ENCODE measurements at places on chromosomes 12 and 14. TPM values are rescaled to one million over a fixed set of nuclear protein-coding genes. Genes with fewer than 3 reads are reported as not detected.

GRCh38 chr12:109191621-109192250 lies 75.3 kb downstream of the ACACB start:
- H3K36me3 ChIP-seq: peaks cover 14% of the 10 kb centered on the region
- no peak for DNase-seq
- no peaks in the 10 kb centered on the region for H3K27me3 ChIP-seq
- H3K4me1 ChIP-seq: no peaks in the 10 kb centered on the region
- H3K27ac ChIP-seq: no peak overlapping the region
- no peak overlapping the region for H3K4me3 ChIP-seq

GRCh38 chr14:99732436-99733210 lies 48.5 kb downstream of the CYP46A1 start:
- no peaks in the 10 kb centered on the region for H3K4me1 ChIP-seq
- DNase-seq: no peak
- no peak overlapping the region for H3K4me3 ChIP-seq
- no peaks in the 10 kb centered on the region for H3K27me3 ChIP-seq
- no peak overlapping the region for H3K27ac ChIP-seq

DNA sequence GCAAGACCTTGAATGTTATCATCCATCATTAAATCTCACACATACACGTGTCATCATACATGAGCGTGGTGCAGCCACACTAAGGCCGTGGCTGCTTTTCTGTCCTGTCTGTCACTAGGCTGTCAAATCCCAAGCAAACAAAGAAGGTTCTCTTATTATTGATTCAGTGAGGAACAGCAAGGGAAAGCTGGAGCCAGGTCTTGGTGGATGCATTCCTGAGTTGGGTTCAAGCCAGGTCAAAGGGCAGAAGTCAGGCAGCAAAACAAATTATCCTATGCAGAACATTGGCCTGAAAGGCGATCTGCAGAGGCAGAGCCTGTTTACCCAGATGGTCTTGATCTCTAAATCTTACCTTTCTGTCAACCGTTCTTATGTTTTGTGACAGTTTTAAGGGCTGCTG lies 252.3 kb downstream of the NEDD1 start:
- no peaks in the 10 kb centered on the region for H3K36me3 ChIP-seq
- no peak for DNase-seq
- H3K4me3 ChIP-seq: no peak overlapping the region
- no peak overlapping the region for H3K27ac ChIP-seq

GRCh38 chr12:53378222-53378621 lies 1.8 kb upstream of the SP1 start:
- no peak for DNase-seq
- H3K27ac ChIP-seq: peak overlapping the region; percentile 70
- peaks cover 36% of the 10 kb centered on the region for H3K4me1 ChIP-seq
- no peaks in the 10 kb centered on the region for H3K27me3 ChIP-seq
- peak overlapping the region; percentile 71 for H3K4me3 ChIP-seq

DNA sequence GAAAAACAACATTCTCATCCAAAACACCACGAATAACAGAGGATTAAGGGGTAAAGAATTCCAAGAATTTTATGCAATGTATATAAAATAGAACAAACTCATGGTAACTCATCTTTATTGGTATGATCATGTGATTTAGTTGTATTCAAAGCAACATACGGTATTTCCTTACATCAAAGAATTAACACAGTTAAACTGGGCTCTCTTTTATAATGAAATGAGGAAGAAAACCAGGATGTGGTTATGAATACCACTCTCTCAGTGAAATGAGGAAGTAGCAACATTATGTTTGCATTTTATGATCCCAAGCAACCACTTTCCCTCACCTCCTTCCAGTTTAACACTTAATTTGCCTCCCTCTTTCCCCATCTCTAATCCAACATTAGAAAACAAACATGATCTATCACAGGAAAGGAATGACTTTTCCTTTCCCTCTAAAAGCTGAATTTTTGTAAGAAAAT lies 22.9 kb downstream of the SPTLC2 start:
- no peaks in the 10 kb centered on the region for H3K27me3 ChIP-seq
- peak overlapping the region; percentile 94 for H3K27ac ChIP-seq
- peaks cover 35% of the 10 kb centered on the region for H3K36me3 ChIP-seq

DNA sequence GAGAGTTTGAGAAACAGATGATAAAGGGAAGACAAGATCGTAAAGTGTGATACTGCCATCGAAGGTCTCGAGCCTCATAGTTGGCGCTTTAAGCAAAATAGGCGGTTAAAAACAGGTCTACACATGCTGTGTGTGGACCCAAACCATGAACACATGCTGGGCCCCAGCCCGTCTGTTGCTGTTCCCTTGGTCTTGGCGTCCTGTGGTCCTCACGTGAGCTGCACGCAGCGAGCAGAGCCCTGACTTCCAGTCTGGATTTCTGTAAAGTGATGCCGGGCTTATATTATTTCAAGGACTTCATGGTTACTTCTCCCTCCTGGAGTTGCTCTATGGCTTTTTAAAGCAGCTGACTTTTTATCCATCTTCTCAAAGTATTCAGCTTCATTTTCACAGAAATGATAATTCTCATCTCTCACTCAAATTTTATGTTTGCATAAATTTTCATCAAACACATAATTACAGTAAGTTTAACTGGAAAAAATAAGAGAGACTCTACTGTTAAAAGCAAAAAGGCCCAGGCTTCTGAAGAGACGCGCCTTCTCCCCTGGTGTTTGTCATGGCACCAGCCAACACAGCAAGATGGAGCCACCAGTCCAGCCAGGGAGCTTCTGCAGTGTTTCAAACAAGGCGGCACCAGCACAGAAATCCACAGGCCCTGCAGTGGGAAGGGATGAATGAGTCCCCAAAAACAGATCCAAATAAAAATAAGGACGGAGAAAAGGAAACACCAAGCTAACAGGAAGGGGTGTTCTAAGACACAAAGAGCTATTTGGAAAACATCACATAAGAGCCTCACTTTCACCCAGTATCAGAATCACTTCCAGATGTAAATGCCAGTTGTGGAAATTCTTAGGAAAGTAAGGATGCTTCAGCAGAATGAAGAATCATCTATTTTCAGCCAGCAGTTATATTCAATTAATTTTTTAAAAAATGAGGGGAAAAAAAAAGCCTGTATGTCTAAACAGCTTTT lies 24.9 kb downstream of the SFSWAP start:
- H3K27ac ChIP-seq: no peak overlapping the region
- H3K27me3 ChIP-seq: no peaks in the 10 kb centered on the region
- H3K4me3 ChIP-seq: no peak overlapping the region

DNA sequence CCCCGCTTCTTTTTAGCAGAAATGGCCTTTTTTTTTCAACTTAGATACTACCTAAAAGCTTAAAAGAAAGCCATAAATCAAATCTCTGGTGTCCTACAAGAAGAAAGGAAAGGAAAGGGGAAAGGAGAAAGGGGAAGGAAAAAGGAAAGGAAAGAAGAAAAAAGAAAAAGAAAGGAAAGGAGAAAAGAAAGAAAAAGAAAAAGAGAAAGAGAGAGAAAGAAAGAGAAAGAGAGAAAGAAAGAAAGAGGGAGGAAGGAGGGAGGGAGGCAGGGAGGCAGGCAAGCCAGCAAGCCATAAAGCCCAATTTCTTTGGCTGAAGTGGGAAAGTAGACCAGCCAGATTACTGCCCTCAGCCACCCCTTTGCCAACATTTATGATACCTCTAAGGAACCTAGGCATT lies 32.5 kb upstream of the SLC6A13 start:
- H3K27ac ChIP-seq: no peak overlapping the region
- no peak for DNase-seq
- H3K4me1 ChIP-seq: no peaks in the 10 kb centered on the region
- no peak overlapping the region for H3K4me3 ChIP-seq
- peaks cover 58% of the 10 kb centered on the region for H3K36me3 ChIP-seq

DNA sequence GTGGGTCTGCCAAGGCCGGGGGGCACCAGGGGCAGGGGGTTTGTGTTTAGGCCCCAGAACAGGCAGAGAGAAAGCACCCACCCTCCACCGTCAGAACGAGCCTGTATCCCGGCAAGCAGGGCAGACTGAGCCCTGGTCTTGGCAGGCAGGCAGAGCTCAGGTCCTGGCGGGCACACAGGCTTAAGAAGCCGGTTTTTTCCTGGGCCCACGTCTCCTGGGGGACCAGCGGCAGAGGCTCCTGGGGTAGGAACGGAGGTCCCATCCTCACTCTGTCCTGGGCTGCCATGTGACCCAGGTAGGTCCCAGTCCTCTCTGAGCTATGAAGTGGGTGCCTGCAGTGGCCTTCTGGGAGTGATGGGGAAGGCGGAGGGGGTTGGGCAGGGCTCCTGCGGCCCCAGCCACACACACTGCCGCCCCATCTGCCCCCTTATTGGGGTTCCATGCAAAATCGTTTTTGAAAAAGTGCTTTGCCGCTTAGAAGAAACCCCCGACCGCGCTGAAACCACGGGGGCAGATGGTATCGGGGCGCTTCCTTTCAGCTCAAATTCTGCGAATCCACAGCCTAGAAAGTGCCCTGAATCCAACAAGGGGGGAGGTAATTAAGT lies 24.2 kb downstream of the SH2B3 start:
- no peaks in the 10 kb centered on the region for H3K27me3 ChIP-seq
- peak overlapping the region; percentile 31 for H3K27ac ChIP-seq
- H3K4me1 ChIP-seq: peaks cover 44% of the 10 kb centered on the region
- no peak overlapping the region for H3K4me3 ChIP-seq

DNA sequence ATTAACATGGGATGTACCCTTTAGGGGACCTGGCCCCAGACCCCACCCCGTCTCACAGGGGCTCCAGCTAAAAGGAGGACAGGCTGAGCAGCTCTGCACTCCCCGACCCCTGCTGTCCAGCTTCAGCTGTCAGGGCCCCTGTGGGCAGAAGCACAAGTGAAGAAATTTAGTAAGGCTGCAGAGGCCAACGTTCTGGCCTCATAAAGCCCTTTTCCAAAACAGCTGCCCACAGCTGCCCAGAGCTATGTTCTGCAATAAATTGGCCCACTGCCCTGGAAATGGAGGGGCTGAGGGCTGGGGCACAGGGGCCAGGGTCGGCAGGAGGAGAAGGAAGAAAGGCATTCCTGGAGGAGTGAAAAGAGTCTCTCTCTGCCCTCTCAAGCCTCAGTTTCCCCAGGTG lies 357.1 kb downstream of the BCL11B start:
- H3K4me3 ChIP-seq: no peak overlapping the region
- no peak for DNase-seq
- H3K4me1 ChIP-seq: no peaks in the 10 kb centered on the region
- no peaks in the 10 kb centered on the region for H3K36me3 ChIP-seq
- H3K27ac ChIP-seq: no peak overlapping the region

GRCh38 chr14:30287579-30288445 lies 271.1 kb upstream of the G2E3 start:
- no peaks in the 10 kb centered on the region for H3K4me1 ChIP-seq
- DNase-seq: no peak
- no peaks in the 10 kb centered on the region for H3K27me3 ChIP-seq
- H3K36me3 ChIP-seq: no peaks in the 10 kb centered on the region
- H3K4me3 ChIP-seq: no peak overlapping the region

DNA sequence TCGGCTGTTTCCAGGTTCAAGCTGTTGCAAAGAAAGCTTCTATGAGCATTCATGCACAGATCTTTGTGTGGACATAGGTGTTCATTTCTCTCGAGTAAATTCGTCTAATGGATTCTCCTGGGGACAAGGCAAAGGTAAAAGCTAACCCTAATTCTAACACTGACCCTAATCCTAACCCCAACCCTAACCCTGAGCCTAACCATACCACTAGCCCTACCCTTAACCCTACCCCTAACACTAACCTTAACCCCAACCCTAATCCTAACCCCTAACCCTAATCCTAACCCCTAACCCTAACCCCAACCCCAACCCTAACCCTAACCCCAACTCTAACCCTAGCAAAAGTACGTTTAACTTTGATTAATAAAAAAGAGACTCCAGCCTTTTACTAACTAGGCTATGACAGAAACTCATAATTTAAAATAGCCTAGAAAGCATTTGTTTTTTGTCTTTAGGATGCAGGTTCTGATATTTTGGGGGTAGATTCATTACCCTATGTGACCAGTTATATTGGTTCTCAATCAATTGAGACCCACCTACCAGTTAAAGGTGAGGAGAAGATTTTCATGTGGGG lies 27.6 kb upstream of the RFLNA start:
- no peaks in the 10 kb centered on the region for H3K36me3 ChIP-seq
- no peak for DNase-seq
- H3K27ac ChIP-seq: no peak overlapping the region
- no peaks in the 10 kb centered on the region for H3K4me1 ChIP-seq
- no peak overlapping the region for H3K4me3 ChIP-seq
- no peaks in the 10 kb centered on the region for H3K27me3 ChIP-seq

DNA sequence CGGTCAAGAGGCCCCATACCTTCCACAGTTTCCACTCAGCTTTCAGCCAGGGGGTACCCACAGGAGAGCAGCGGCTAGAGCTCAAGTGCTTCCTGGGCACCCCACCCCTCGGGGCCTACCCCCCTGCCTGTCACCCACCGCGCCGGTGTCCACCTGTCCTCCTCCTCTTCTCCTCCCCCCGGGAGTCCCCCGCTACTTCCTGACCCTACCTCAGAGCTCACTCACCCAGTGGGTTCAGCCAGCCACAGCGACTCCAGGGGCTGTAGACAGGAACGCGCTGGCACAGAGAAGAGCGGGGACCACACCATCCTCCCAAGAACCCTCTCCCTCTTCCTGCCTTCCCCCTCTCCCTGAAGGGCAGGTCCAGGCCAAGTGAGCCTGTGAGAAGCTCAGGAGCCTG lies 123.0 kb downstream of the ESRRB start:
- H3K27me3 ChIP-seq: peaks cover 3% of the 10 kb centered on the region
- no peak overlapping the region for H3K27ac ChIP-seq
- DNase-seq: no peak
- H3K4me3 ChIP-seq: no peak overlapping the region
- H3K36me3 ChIP-seq: no peaks in the 10 kb centered on the region
- peaks cover 11% of the 10 kb centered on the region for H3K4me1 ChIP-seq

GRCh38 chr12:56720731-56721151 lies 4.4 kb downstream of the NACA start:
- DNase-seq: no peak
- no peaks in the 10 kb centered on the region for H3K27me3 ChIP-seq
- H3K4me3 ChIP-seq: no peak overlapping the region
- H3K27ac ChIP-seq: peak overlapping the region; percentile 74

CAPZA3 gene
- total RNA-seq: not detected

VCPKMT gene
- total RNA-seq: 8.7 TPM

LRRC23 gene
- total RNA-seq: 8.7 TPM

KRT79 gene
- not detected for total RNA-seq

EIF2S3B gene
- total RNA-seq: 1.0 TPM

HNF1A gene
- not detected for total RNA-seq

SDR9C7 gene
- total RNA-seq: not detected

C12orf56 gene
- not detected for total RNA-seq
